ENCODE measurements at places on chromosomes 2 and 18. TPM values are rescaled to one million over a fixed set of nuclear protein-coding genes. Genes with fewer than 3 reads are reported as not detected.

Gene MRO
- total RNA-seq = 3.5 TPM

Gene SERPINB12
- not detected for total RNA-seq

Gene WNT6
- not detected for total RNA-seq

Gene RAD51AP2
- not detected for total RNA-seq

DNA sequence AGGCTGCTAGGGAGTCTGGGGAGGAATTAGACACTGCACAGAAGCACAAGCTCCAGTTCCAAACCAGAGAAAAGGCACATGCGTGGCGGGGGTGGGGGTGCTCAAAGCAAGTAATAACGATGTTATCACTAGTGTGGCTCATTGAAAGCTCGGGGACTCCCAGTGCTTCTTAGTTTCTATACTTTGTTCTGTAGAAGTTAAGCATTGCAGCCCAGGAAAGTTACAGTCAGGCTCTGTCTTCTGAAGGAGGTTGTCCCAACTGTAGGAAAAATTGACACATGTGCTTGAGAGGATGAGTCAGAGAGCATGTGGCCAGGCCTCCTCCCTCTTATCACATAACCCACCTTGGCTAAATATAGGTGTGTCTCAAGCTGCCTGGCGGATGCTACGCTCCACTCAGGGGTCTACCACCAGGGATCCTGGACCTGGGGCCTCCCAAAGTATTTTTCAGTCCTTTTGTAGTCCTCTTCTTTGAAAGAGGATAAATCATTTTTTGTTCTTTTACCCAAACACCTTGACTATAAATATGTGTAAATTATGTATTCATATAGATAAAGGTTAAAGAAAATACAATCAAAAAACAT is 3.8 kb downstream of the GALNT5 start:
- H3K27ac ChIP-seq = no peak overlapping the region
- H3K36me3 ChIP-seq = no peaks in the 10 kb centered on the region
- H3K4me3 ChIP-seq = no peak overlapping the region
- H3K27me3 ChIP-seq = no peaks in the 10 kb centered on the region

- no peaks in the 10 kb centered on the region for H3K27me3 ChIP-seq
- H3K4me1 ChIP-seq = no peaks in the 10 kb centered on the region
- no peaks in the 10 kb centered on the region for H3K36me3 ChIP-seq
- no peak overlapping the region for H3K4me3 ChIP-seq
- DNase-seq = no peak
Measured at GRCh38 chr18:3016585-3017297, 3.8 kb upstream of the LPIN2 start.

- H3K27ac ChIP-seq = no peak overlapping the region
- no peaks in the 10 kb centered on the region for H3K27me3 ChIP-seq
- H3K36me3 ChIP-seq = no peaks in the 10 kb centered on the region
- DNase-seq = no peak
- H3K4me3 ChIP-seq = no peak overlapping the region
Measured at GRCh38 chr2:42859006-42859552, 66.7 kb upstream of the HAAO start.
